Eye (tissue), 1 donor: ENCODE measurements at places on chromosomes 13 and 19.

DNA sequence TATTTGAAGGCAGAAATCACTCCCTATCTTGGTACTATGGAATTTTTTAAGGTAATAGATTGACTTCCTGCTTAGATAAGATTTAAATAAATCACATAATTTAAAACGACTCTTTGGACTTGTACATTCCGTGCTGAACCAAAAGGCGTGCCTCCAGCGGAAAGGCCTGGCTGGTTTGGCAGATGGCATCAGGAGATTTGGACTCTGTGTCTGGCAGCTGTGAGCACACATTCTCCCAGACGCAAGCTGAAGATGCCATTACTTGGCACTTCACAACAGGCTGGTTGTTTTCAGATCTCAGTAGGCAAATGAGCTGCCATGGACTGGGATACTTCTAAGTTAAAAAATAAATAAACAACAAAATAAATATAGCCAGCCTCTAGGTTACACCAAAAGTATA, 104.5 kb upstream of the SLC15A1 start:
- DNase-seq = no peak

GRCh38 chr19:13297023-13297422, 146.8 kb downstream of the IER2 start:
- no peak for DNase-seq

- no peak for DNase-seq
These were observed 44.6 kb upstream of the URI1 start for GRCh38 chr19:29897466-29897865.

GRCh38 chr13:49690133-49690994, 922 bp downstream of the EBPL start:
- DNase-seq = no peak

DNA sequence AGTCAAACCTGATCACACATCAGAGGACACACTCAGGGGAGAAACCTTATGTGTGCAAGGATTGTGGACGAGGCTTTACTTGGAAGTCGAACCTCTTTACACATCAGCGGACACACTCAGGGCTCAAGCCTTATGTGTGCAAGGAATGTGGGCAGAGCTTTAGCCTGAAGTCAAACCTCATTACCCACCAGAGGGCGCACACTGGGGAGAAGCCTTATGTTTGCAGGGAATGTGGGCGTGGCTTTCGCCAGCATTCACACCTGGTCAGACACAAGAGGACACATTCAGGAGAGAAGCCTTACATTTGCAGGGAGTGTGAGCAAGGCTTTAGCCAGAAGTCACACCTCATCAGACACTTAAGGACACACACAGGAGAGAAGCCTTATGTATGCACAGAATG, 8.2 kb upstream of the ZNF527 start:
- DNase-seq = no peak

- peak; percentile 42 for DNase-seq
These were observed 2.1 kb downstream of the TGFB1 start for GRCh38 chr19:41351339-41352245.

- no peak for DNase-seq
These were observed 9.9 kb upstream of the KLHL26 start for GRCh38 chr19:18626906-18627305.

DNA sequence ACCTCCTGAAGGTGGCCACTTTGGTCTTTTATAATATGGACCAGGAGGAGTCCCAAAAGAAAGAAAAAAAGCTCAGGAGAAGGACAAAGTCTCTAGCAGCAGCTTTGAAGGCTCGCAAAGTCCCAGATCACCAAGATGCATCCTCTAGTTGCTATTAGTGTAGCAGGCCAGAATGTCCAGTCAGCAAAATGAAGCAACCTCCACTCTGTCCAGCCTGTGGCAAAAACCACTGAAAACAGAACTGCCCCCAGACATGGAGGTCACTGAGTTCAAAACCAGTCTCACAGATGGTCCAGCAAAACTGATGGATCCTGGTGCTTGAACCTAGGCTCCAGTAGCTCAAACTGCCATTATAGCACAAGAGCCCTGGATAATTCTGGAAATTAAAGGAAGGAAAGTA, 10.4 kb downstream of the LILRB4 start:
- no peak for DNase-seq
